ENCODE measurements at places on chromosomes 1 and 21. TPM values are rescaled to one million over a fixed set of nuclear protein-coding genes. Genes with fewer than 3 reads are reported as not detected.

DNA sequence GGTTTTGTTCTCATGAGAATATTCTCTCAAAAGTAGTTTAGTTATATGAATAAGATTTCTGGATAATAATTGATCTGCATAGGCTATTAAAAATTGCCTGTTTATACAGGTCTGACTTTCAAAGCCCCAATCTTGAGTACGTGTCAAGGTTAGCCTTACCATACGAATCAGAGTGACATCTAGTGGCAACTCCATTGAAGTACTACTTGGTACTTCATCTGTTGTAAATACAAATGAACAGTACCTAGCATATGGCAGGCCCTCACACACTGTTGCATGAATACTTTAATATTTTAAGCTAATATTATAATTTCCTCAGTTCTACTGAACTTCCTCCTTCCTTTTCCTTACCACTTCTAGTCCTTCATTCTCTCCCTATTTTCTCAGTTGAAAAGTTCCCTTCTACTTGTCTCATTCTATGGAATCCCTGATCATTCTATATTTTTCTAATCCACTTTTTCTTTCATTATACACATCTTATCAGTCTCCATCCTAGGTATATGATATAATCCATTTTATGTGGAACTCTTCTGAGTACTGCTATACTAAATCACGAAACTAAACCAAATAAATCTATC is 101.2 kb downstream of the AKT3 start:
- DNase-seq: peak; percentile 74
- H3K4me1 ChIP-seq: peaks cover 38% of the 10 kb centered on the region
- H3K4me3 ChIP-seq: no peak overlapping the region

The MAB21L3 gene
- not detected for total RNA-seq

The GPR52 gene
- total RNA-seq: 0.84 TPM

DNA sequence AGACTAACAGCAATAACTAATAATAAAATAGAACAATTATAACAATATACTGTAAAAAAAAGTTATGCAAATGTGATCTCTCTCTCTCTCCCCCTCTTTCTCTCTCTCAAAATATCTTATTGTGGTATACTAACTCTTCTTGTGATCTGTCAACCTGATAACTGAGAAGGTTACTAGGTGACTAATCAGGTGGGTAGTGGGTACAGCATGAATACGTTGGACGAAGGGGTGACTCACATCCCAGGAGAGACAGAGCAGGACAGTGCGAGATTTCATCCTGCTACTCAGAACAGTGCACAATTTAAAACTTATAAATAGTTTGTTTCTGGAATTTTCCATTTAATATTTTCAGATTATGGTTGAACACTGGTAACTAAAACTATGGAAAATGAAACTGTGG is 257.5 kb downstream of the LRRC40 start:
- no peak overlapping the region for H3K27ac ChIP-seq
- H3K4me3 ChIP-seq: no peak overlapping the region
- no peak for DNase-seq
- no peaks in the 10 kb centered on the region for H3K27me3 ChIP-seq
- no peaks in the 10 kb centered on the region for H3K36me3 ChIP-seq
- no peaks in the 10 kb centered on the region for H3K4me1 ChIP-seq

- no peak overlapping the region for H3K4me3 ChIP-seq
- H3K27me3 ChIP-seq: no peaks in the 10 kb centered on the region
- no peak overlapping the region for H3K27ac ChIP-seq
Measured at GRCh38 chr1:55320891-55321290, 105.7 kb upstream of the USP24 start.

DNA sequence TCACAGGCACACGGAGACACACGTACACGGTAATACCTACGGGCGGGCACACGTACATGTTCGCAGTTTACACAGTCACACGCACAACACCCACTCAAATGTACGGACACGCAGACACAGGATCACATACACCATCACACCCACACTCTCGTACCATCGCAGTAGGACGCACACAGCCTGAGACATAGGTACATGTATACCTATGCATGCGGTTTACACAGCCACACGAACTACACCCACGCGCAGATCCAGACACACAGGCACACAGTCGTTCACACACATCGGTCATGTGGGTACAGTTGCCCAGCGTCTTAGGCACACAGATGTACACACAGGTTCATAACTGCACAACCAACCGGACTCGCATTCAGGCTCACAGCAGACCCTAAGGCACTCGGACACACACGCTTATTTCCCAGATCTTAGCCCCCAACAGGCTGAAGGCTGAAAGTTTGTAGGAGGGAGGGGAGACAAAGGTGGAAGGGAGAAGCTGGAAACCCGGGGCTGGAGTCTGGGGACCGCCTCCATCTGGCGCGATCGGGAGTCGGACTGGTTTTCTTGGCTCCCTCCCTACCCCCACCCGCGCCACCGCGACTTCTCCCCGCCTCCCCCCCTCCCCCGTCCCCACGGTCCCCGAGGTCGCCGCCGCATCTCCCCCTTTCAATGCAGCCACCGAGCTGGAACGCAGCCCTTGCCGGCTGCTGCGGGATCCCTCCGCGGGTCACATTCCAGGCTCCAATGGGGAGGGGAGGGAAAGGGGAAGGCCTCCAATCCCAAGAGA is 51.9 kb upstream of the SYNC start:
- peak overlapping the region; percentile 26 for H3K27ac ChIP-seq
- H3K4me3 ChIP-seq: peak overlapping the region; percentile 82
- H3K27me3 ChIP-seq: no peaks in the 10 kb centered on the region
- peaks cover 23% of the 10 kb centered on the region for H3K4me1 ChIP-seq
- H3K36me3 ChIP-seq: no peaks in the 10 kb centered on the region

DNA sequence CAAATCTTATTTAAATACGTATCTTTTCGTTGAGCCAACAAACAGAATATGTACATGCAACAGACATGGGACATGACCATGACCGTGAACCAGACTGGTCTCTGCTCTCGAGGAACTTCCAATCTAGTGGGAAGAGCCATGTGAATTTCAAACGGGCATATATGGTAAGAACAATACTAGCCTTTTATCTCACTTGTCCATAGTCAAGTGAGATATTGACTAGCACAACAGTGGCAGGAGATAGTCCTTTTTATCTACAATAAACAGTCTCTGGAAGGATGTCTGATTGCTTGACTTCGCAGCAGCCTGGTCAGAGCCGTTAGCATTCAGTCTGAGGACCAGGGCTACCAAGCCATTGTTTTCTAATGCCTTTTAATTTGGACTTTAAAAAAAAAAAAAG is 12.6 kb upstream of the PLA2G2C start:
- H3K36me3 ChIP-seq: no peaks in the 10 kb centered on the region
- H3K4me1 ChIP-seq: no peaks in the 10 kb centered on the region
- no peak overlapping the region for H3K4me3 ChIP-seq
- no peak for DNase-seq
- H3K27me3 ChIP-seq: no peaks in the 10 kb centered on the region
